ENCODE measurements at places on chromosomes 2 and 18. TPM values are rescaled to one million over a fixed set of nuclear protein-coding genes. Genes with fewer than 3 reads are reported as not detected.

- H3K27me3 ChIP-seq = no peaks in the 10 kb centered on the region
- H3K4me1 ChIP-seq = no peaks in the 10 kb centered on the region
- DNase-seq = no peak
- H3K36me3 ChIP-seq = no peaks in the 10 kb centered on the region
Measured at GRCh38 chr2:105582952-105583660, 161.6 kb upstream of the NCK2 start.

DNA sequence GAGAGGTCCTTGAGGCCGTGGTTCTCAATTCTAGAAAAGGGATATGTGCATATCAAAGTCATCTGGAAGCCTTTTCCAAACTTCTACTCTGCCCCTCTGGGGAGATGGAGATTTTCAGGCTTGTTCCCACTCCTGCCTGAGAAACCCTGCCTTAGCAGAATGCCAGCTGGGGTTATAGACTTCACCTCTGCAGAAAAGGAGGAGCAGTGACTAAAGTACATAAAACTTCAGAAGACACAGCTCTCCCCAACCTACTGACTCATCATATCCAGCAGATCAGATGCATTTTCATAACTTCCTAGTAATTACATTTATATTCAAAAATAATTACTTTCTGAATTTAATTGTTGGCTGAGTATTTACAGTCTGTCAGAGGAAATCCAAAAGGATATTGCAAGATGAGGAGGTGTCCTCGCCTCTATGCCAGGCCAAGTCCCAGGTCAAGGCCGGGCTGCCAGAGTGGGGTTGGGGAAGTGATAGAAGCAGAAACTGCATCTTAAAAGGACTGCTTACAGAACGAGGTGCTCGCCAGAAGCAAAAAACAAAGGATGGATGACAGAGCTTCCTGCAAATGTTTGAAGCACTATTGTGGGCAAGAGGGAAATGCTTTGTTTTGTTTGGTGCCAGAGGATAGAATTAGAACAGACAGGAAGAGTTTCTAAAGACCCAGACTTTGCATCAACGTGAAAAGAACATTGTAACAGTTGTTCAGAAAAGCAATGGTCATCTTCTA is 75.6 kb upstream of the APCDD1 start:
- peaks cover 53% of the 10 kb centered on the region for H3K4me1 ChIP-seq
- H3K4me3 ChIP-seq = no peak overlapping the region
- H3K36me3 ChIP-seq = no peaks in the 10 kb centered on the region

- H3K27me3 ChIP-seq = peaks cover 22% of the 10 kb centered on the region
- peaks cover 32% of the 10 kb centered on the region for H3K4me1 ChIP-seq
- DNase-seq = no peak
- H3K27ac ChIP-seq = peak overlapping the region; percentile 13
- H3K4me3 ChIP-seq = no peak overlapping the region
Measured at GRCh38 chr18:22253676-22254075, 84.3 kb downstream of the GATA6 start.

DNA sequence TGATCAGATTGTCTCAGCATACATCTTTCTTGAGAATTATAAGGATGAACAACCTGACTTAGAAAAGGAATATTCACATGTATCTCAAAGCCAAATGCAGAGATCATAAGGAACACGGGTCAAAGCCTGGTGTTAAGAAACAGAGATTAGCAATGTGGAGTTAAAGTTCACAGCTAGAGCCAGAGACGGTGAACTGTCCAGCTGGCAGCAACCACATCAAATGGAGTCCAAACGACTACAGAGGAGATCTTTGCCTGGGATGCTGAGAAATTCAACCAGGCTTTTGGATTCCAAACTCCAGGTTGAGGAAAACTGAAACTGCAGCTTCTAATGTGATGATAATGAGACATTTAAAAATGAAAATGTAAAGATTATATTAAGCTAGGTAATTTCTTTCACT is 939.9 kb upstream of the NXPH2 start:
- no peak overlapping the region for H3K4me3 ChIP-seq
- H3K4me1 ChIP-seq = peaks cover 19% of the 10 kb centered on the region
- no peak for DNase-seq
- H3K36me3 ChIP-seq = no peaks in the 10 kb centered on the region
- H3K27ac ChIP-seq = no peak overlapping the region

DNA sequence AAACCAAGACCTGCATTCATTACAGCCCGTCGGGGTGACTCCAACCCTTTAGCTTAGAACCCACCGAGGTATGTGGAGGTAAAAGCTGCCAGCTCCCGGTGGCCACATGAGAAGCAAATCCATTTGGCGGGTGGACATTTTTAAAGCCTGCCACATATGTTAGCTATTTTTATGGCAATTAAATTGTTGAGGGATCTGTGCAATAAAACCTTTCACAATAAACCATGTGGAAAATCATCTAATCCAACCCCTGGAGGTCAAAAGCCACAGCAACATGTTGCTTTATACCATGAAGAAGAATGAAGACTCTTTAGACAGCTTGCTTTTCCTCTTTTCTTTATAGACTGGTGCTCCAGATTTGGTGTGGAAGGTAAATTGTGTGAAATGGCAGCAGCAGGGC is 176.3 kb downstream of the AGPS start:
- H3K27me3 ChIP-seq = no peaks in the 10 kb centered on the region
- H3K4me3 ChIP-seq = no peak overlapping the region
- DNase-seq = no peak
- peaks cover 27% of the 10 kb centered on the region for H3K4me1 ChIP-seq
- H3K36me3 ChIP-seq = no peaks in the 10 kb centered on the region
- H3K27ac ChIP-seq = no peak overlapping the region

- H3K27me3 ChIP-seq = peaks cover 26% of the 10 kb centered on the region
- no peak overlapping the region for H3K27ac ChIP-seq
- H3K4me1 ChIP-seq = peaks cover 3% of the 10 kb centered on the region
- H3K36me3 ChIP-seq = no peaks in the 10 kb centered on the region
Measured at GRCh38 chr2:120402508-120402907, 56.6 kb downstream of the INHBB start.

DNA sequence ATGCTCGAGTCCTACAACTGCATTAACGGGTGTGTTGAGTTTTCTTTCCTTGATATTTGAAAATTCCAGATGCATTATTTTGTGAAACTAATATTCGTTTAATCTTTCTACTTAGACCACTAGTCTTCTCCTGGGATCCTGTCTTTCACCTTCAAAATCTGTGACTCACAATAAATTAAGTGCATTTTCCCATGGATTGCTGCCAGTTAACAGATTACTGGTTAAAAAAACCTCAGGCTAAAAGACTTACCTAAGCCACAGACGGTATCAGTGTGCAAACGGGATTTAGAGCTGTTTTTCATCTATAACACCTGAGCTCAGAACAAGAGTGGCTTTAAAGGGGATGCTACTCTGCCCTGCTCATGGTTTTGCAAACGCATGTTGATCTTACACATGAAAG is 10.2 kb downstream of the FECH start:
- H3K36me3 ChIP-seq = peaks cover 46% of the 10 kb centered on the region
- no peaks in the 10 kb centered on the region for H3K4me1 ChIP-seq
- H3K4me3 ChIP-seq = no peak overlapping the region
- DNase-seq = no peak
- no peaks in the 10 kb centered on the region for H3K27me3 ChIP-seq

- no peak for DNase-seq
- H3K27ac ChIP-seq = no peak overlapping the region
- H3K27me3 ChIP-seq = peaks cover 49% of the 10 kb centered on the region
Measured at GRCh38 chr2:238813109-238813508, 34.8 kb upstream of the TWIST2 start.

DNA sequence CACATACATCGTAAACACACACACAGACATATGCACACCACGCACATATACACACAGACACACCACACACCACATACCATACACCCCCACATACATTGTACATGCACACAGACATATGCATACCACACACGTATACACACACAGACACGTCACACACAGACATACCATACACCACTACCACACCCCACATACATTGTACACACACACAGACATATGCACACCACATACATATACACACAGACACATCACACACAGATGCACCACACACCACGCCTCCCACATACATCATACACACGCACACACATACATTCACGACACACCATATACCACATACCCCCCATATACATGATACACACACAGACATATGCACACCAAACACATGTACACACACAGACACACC is 58.4 kb downstream of the KIF5C start:
- no peak overlapping the region for H3K27ac ChIP-seq
- DNase-seq = no peak
- peaks cover 4% of the 10 kb centered on the region for H3K4me1 ChIP-seq
- H3K36me3 ChIP-seq = no peaks in the 10 kb centered on the region

TRPM8 gene
- not detected for total RNA-seq

SDC1 gene
- 45.5 TPM for total RNA-seq

COL3A1 gene
- 7,584 TPM for total RNA-seq
